ENCODE measurements at places on chromosomes 2 and 18.

GRCh38 chr2:44143701-44144100 is 25.0 kb upstream of the PPM1B start:
- DNase-seq = no peak

GRCh38 chr2:100008956-100009355 is 133.4 kb downstream of the AFF3 start:
- peak; percentile 80 for DNase-seq

DNA sequence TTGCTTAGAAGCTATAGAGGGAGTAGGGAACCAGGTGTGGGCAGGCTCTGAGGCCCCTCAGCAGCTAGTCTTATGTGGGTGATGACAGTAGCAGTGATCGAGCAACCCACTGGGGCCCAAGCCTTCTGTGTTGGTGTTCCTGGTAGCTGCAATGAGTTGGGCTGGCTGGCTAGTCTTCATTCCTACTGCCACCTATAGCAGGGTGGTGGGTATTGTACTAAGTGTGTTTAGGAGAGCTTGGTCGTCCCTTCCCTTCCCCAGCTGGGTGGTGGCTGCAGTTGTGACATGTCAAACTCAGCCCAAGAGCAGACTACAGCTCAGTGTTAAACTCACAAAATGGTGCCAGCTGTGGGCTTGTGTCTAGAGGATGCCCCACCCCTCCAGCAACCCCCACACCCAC is 486.1 kb upstream of the UBE2E3 start:
- DNase-seq = no peak

DNA sequence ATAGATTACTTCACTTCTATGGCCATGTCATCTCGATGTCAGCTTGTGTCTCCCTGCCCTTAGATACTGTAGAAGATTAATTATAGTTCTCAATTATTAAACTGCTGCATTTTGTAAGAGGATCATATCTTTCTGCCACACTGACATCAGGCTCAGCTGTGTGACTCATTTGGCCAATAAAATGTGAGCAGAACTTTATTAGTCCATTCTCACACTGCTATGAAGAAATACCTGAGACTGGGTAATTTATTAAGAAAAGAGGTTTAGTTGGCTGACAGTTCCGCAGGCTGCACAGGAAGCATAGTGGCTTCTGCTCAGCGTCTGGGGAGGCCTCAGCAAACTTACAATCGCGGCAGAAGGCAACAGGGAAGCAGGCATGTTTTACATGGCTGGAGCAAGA is 290.4 kb downstream of the RAD51AP2 start:
- no peak for DNase-seq

- DNase-seq = peak; percentile 5
Measured at GRCh38 chr2:17133052-17133671, 385.1 kb downstream of the RAD51AP2 start.

DNA sequence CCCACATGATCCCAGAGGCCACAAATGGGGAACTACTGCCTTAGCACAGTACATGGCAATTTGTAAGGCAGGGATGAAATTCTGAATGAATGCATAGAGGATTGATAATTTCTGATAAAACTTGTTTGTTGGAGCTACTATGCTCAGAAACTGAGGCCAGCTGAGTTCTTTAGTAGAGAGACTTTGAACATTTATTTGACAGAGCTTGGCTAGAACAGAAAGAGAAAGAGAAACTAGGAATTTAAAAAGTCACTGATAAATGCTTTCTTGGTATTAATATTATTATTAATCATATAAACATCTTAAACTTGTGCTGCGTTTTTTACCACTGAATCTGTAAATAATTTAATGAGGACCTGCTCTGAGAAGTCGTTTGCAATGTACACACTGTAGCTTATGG is 923.7 kb upstream of the CNTNAP5 start:
- DNase-seq = no peak

- peak; percentile 14 for DNase-seq
Measured at GRCh38 chr18:53941601-53942338, 282.7 kb downstream of the MBD2 start.
